Activated CD4-positive, alpha-beta T cell treated with anti-CD3 and anti-CD28 coated beads, Interleukin-2, amount 10 ng/mL, durations not matched to agents 24 days and 14 days (primary cell): ENCODE measurements at places on chromosomes 12 and 14.

- no peak overlapping the region for H3K4me3 ChIP-seq
- no peaks in the 10 kb centered on the region for H3K4me1 ChIP-seq
- no peak overlapping the region for H3K27ac ChIP-seq
- no peaks in the 10 kb centered on the region for H3K36me3 ChIP-seq
- no peak for DNase-seq
These were observed 16.6 kb downstream of the NFKBIA start for GRCh38 chr14:35387713-35388579.

DNA sequence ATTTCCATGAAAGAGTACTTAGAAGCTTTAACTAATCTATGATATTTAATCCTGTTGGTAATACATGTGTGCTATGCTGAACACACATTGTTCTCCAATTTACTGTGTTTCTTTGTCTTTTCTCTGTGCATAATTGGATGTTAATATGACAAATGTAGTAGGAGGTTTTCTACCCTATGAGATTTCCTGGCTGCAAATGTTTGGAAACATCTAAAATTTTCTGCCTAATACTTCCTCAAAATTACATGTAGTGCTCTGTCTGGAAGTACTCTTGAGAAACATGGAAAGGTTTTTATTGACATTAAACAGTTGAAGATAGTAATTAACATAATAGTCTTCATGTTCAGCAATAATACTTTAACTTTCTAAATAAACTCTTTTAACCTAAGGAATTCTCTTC is 213.0 kb downstream of the KITLG start:
- H3K4me3 ChIP-seq = no peak overlapping the region
- H3K27me3 ChIP-seq = peaks cover 3% of the 10 kb centered on the region
- no peak for DNase-seq
- no peak overlapping the region for H3K27ac ChIP-seq
- H3K36me3 ChIP-seq = no peaks in the 10 kb centered on the region

GRCh38 chr12:77667101-77667500 is 163.6 kb upstream of the NAV3 start:
- H3K27ac ChIP-seq = no peak overlapping the region
- no peak overlapping the region for H3K4me3 ChIP-seq
- H3K36me3 ChIP-seq = no peaks in the 10 kb centered on the region
- no peaks in the 10 kb centered on the region for H3K27me3 ChIP-seq
- no peak for DNase-seq
- H3K4me1 ChIP-seq = no peaks in the 10 kb centered on the region

DNA sequence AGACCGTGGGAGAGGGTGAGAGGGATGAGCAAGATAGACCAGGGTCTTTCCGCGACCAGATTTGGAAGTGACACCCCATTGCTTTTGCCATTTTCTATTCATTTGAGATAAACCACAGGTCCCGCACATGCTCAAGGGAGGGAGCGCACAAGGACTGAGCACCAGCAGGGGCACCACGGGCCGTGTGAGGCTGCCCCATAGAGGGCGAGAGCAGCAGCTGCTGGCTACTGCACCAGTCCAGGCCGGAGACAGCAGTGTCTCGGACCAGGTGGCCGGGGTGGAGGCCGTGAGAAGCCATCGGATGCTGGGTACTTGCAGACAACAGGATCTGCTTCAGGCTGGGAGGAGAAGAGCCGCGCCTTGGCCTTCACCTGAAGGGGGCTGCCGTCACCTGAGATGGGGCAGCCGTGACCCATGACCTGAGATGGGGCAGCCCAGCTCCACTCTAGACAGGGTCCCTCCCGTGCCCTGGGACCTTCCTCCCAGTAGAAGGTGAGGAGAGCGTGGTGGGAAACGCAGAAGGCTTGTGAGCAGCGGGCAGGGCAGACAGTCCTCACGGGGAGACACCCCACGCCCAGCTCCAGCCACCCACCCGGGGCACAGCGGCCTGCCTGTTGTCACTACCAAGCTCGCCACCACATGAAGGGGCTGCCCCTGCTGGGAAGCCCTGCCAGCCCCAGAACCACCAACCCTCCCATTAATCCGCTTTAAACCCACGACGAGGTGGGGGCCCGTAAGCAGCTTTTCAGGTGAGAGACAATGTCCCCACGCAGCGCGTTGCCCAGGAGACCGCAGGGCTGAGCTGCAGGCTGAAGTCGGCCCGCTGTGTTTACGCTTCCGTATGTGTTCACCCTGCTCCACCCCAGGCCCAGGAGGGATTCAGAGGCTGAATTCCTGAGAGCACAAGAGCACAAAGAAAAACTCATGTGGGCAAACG is 61.7 kb upstream of the FBRSL1 start:
- DNase-seq = no peak
- H3K27ac ChIP-seq = no peak overlapping the region
- no peaks in the 10 kb centered on the region for H3K27me3 ChIP-seq
- H3K4me1 ChIP-seq = peaks cover 16% of the 10 kb centered on the region
- H3K4me3 ChIP-seq = no peak overlapping the region

- H3K4me1 ChIP-seq = no peaks in the 10 kb centered on the region
- no peak overlapping the region for H3K4me3 ChIP-seq
- H3K27me3 ChIP-seq = no peaks in the 10 kb centered on the region
- no peak for DNase-seq
These were observed 181.6 kb downstream of the ADGRD1 start for GRCh38 chr12:131135311-131135785.

- H3K27me3 ChIP-seq = no peaks in the 10 kb centered on the region
- no peak for DNase-seq
- no peak overlapping the region for H3K27ac ChIP-seq
- H3K36me3 ChIP-seq = no peaks in the 10 kb centered on the region
These were observed 236.9 kb downstream of the PAWR start for GRCh38 chr12:79453820-79454219.

- peaks cover 19% of the 10 kb centered on the region for H3K4me1 ChIP-seq
- DNase-seq = peak; percentile 63
- H3K27me3 ChIP-seq = peaks cover 61% of the 10 kb centered on the region
- H3K27ac ChIP-seq = no peak overlapping the region
- H3K4me3 ChIP-seq = peak overlapping the region; percentile 49
These were observed 1.1 kb upstream of the FERMT2 start for GRCh38 chr14:52951681-52952554.

DNA sequence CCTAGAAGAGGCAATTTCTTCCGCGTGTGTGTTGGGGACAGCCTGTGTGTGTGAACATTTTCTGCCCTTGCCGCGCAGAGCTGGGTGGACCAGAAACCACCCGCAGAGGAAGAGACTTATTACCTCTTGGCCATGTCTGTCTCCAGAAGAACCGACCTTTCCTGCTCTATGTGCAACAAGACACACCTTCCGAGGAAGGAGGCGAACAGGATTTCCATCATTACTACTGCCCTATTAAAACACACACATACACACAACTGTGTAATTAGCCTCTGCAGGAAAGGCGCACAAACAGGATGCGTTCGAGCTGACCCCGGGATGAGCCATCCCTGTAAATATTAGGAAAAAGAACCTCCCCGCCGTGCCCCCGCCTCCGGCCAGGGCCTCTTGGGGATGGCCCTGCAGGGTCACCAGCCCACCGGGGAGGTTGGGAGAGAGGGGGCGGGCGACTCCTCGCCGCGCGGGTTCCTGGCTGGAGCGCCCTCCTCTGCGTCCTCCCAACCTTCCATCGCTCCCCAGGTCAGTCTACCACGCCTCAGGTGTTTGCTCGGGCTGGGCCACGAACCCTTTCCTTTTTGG is 484 bp upstream of the PRKCH start:
- H3K27ac ChIP-seq = peak overlapping the region; percentile 42
- DNase-seq = no peak
- peaks cover 17% of the 10 kb centered on the region for H3K4me1 ChIP-seq
- peak overlapping the region; percentile 93 for H3K4me3 ChIP-seq
- H3K27me3 ChIP-seq = no peaks in the 10 kb centered on the region
